Mesenchymal stem cell (in vitro differentiated cells and primary cell): ENCODE measurements at places on chromosomes 1 and 21.
A peak's percentile ranks its signal among the peaks of the same experiment; 100 is the strongest.

- no peak for DNase-seq
Measured at GRCh38 chr1:155715777-155716176, 26.9 kb downstream of the DAP3 start.

DNA sequence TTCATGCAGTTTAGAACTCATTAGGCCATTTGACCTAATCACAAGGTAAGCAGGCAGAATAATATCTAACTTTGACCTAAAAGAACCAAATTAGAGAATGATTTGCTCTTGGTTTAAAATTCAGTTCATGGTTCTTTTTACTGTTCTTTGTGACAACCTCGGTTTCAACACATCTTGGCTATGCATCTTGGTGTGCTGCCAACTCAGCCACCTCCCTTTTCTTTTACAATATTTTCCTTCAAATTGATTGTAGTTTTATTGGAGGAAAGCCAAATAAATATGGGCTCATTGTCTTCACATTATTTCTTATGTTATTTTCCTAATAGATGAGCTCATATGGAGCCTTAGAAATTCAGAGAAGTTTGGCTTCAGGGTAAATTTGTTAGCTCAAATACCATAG, 338.3 kb downstream of the SIPA1L2 start:
- DNase-seq, result no peak

GRCh38 chr1:116824631-116825206, 70.5 kb downstream of the CD2 start:
- DNase-seq, result no peak

DNA sequence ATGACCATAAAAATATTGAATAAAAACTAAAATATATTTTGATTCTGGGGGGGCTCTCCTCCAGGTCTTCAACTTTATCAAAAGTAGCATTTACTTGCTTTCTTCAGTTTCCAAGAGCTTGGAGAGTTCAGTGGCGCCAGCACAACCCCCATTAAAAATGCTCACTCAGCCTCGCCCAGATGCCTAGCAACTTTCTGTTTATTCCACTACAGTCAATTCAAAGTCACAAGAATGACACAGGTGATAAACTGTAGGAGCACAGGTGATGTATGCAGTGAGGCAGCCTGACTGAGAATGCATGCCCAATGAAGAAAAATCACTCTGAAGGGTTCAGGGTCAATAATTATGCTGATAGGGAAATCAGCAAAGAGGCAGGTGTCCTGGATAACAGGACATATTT, 159.4 kb upstream of the ATP1B1 start:
- DNase-seq, result no peak

GRCh38 chr1:160030657-160031364, 979 bp downstream of the PIGM start:
- peak; percentile 2 for DNase-seq

DNA sequence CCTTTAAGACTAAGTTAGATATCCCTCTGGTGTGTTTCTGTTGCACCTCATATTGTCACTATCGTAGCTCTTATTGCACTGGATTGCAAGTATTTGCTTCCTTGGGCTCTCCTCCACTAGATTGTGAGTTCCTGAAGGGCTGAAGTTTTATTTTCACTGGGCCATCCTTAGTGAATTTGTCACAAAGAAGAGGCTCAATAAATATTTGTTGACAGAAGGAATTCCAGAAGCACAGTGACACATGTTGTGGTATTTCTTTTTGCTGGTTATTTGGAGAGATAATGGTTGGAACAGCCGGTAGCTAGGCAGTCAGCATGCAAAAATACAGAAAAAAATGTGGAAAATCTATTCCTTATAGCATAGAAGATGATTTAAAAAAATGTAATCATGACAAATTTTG, 129.9 kb upstream of the ZRANB2 start:
- no peak for DNase-seq

GRCh38 chr1:103997631-103998030, 247.9 kb downstream of the AMY1C start:
- DNase-seq, result no peak

GRCh38 chr21:42218836-42219605, at the start of gene ABCG1:
ABCG1 (plus strand) TSS chr21:42219140; CDS start chr21:42219263, 123 bp downstream.
- no peak for DNase-seq

- no peak for DNase-seq
Measured at GRCh38 chr1:231192620-231193163, 30.8 kb downstream of the TRIM67 start.

GRCh38 chr21:42319376-42319775, 4.2 kb upstream of the TFF3 start:
- DNase-seq, result no peak

- DNase-seq, result no peak
Measured at GRCh38 chr1:4710592-4711415, 56.4 kb downstream of the AJAP1 start.

GRCh38 chr1:233427907-233428306, 100.4 kb downstream of the MAP3K21 start:
- no peak for DNase-seq

- DNase-seq, result peak; percentile 14
Measured at GRCh38 chr1:67847466-67847865, 14.2 kb upstream of the GNG12 start.

DNA sequence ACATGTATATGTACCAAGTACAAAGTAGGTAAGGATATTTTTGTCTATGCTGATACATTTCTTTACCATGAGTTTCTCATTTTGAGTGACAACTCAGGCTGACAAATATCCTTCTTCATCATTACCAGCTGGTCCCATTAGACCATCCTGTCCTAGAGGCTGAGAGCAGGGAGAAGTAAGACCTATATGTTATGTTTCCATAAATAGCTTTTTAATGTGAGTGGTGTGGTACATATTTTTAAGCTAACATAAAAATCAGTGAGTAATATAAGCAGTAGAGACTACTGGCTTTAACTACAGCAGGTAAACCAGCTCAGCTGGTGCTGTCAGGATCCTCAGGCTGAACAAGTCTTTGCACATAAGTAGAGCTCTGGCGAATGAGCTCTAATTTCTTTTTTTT, 62.4 kb downstream of the CLEC20A start:
- DNase-seq, result no peak

DNA sequence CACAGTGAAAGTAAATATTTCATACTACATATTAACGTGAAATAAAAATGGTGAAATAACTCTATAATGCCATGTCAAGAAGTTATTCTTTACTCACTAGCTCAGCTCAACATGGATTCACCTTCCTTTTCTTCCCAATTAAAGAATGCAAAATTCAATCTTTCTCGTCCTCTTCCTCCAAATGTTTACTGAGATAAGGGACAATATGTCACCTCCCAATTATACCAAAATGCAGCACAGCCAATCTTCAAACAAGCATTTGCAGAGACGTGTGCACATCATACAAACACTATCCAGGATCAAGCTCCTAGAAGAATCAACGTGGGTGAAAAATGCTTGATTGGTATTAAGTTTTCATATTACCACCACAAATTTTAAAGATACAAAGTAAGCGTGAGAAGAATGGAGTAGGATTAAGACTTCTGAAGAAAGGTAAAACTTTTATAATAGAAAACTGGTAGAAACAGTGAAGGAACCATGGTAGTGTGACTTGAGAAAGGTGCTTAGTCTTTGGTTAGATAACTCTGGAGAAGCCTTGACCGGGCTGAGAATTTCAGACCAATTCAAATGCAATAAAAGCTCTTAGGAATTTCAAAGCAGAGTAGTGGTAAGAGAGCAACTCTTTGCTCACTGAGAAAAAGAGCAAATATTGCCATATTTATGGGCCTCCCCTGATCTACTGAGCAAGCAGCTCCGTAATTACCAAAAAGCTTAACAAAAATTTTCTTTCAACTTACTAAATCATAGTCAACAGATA, 7.2 kb downstream of the PTP4A2 start:
- no peak for DNase-seq
